ENCODE measurements at places on chromosomes 5 and 9.

- no peak for DNase-seq
Measured at GRCh38 chr5:12357626-12358025, 453.4 kb upstream of the CTNND2 start.

- no peak for DNase-seq
Measured at GRCh38 chr5:82597437-82597836, 319.3 kb upstream of the RPS23 start.

GRCh38 chr5:168898247-168898911 lies 319.2 kb upstream of the PANK3 start:
- DNase-seq = no peak

- peak; percentile 39 for DNase-seq
Measured at GRCh38 chr5:171806976-171807747, 21.5 kb downstream of the SMIM23 start.

GRCh38 chr9:75385236-75385635 lies 296.9 kb downstream of the OSTF1 start:
- no peak for DNase-seq

- peak; percentile 96 for DNase-seq
Measured at GRCh38 chr9:115157245-115157674, 39.3 kb upstream of the TNC start.

DNA sequence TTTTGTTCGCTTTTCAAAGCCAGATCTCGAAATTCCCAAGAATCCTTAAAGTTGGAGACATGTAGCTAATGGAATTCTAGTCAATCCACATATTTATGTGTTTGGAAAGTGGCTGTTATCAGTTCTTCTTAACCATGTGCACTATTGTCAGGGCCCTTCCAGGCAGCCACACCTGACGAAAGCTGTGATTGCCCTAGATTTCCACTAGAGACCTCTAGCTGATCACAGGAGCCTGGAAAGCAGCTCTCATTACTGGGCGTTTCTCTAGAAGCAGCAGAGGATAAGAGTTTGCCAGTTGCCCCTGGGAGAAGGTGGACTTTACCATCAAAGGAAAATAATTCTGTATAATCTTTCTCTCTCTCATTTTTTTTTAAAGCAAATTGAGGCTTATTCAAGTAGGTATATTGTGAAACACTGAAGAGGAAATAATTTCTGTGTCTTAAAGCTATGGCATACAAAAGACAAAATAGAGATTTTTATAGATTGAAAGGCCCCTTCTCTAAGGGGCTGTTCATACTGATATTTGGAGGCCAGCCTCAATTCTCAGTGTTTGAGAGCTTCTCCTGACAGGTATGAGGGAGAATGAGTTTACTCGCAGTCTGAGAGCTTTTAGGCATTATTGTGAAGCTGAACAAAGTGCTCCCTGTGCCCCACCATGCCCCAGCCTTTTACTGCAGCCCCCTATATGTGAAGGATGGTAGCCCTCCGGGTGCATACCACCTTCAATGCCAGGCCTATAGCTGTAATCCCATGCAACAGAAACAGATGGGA lies 405.4 kb upstream of the ACTBL2 start:
- DNase-seq = peak; percentile 87

All from M059J (cell line).